ENCODE measurements at places on chromosomes 7 and 10. TPM values are rescaled to one million over a fixed set of nuclear protein-coding genes. Genes with fewer than 3 reads are reported as not detected.

Gene PCGF6
- total RNA-seq, result 11.2 TPM

Gene RBM20
- 2.0 TPM for total RNA-seq

Gene SH2D4B
- 0.20 TPM for total RNA-seq

Gene RARRES2
- total RNA-seq, result 44.5 TPM

Gene PIK3AP1
- total RNA-seq, result 8.7 TPM

Gene MYO1G
- 0.55 TPM for total RNA-seq

Gene SMC3
- total RNA-seq, result 53.8 TPM

Gene WEE2
- total RNA-seq, result 0.30 TPM

All from spinal cord (tissue), 10 donors.